IMR-90 (cell line): ENCODE measurements at places on chromosomes 11 and 22. TPM values are rescaled to one million over a fixed set of nuclear protein-coding genes. Genes with fewer than 3 reads are reported as not detected.

DNA sequence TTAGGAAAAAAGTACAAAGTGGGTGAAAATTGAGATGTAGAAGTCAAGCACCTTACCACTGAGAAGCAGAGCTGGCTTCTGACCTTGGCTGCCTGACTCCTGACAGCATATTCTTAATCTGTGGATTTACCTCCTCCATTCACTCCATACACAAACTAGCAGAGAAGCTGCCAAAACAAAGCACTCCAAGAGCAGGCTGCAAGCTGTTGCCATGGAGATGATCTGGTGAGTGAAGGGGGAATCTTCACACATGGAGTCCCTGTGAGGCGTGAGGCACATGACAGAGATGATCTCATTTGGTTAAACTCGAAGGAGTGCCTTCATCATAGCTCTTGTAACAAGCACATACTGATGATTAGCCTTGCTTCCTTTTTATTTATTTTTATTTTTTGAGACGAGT lies 16.1 kb downstream of the COMMD9 start:
- H3K27ac ChIP-seq: no peak overlapping the region
- H3K36me3 ChIP-seq: peaks cover 28% of the 10 kb centered on the region
- H3K4me1 ChIP-seq: no peaks in the 10 kb centered on the region
- no peak overlapping the region for H3K4me3 ChIP-seq

DNA sequence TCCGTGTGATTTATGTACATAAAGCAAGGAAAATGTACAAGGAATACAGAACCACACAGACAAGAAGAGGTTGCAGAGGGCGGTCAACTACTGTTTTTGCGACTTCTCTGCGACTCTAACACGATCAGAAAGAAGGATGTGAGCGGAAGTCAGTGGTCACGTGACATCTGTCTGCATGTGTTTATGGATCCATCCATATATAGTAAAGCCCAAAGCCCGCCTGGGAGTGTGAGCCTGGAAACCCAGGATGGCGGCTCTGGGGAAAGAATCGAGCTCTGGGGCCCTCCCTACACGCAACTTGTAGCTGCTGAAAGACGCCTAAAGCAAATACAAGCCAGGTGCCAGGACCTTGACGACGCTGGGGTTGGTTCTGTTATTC lies 8.8 kb downstream of the OSBPL5 start:
- DNase-seq: no peak
- peaks cover 55% of the 10 kb centered on the region for H3K4me1 ChIP-seq
- no peaks in the 10 kb centered on the region for H3K27me3 ChIP-seq
- peak overlapping the region; percentile 16; the same call in 1 of the 2 replicates for H3K27ac ChIP-seq

DNA sequence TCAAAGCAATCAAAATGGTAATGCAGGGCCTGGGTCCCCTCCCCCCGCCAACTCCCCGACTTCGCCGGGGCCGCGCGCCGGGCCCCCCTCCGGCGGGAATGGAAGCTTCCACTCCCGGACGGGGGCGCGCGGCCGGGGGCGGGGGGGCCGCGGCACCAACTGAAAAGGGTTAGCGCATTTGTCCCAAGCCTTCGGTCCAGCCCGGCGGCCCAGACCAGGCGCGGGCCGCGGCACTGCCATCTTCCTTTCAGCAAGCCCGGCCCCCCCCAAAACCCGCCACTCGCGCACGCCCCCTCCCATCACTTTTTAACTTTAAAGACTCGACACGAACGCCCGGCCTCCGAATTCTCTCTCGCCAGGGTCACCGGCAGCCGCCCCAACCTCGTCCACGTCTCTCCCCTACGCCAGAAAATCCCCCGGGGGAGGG lies 2.8 kb downstream of the PHF21B start:
- peaks cover 67% of the 10 kb centered on the region for H3K27me3 ChIP-seq
- H3K27ac ChIP-seq: no peak overlapping the region
- DNase-seq: no peak
- no peak overlapping the region for H3K4me3 ChIP-seq
- H3K4me1 ChIP-seq: no peaks in the 10 kb centered on the region; the same call in 1 of the 2 replicates

- no peak overlapping the region for H3K27ac ChIP-seq
- H3K4me1 ChIP-seq: peaks cover 15% of the 10 kb centered on the region
- no peak for DNase-seq
- peaks cover 2% of the 10 kb centered on the region; the same call in 1 of the 2 replicates for H3K36me3 ChIP-seq
Measured at GRCh38 chr22:46824980-46825544, 62.6 kb downstream of the TBC1D22A start.

- peak; percentile 30 for DNase-seq
- H3K36me3 ChIP-seq: no peaks in the 10 kb centered on the region
- peaks cover 19% of the 10 kb centered on the region for H3K4me1 ChIP-seq
Measured at GRCh38 chr22:20080445-20080775, 369 bp downstream of the DGCR8 start.

GRCh38 chr11:77669848-77670511 lies 32.4 kb upstream of the CLNS1A start:
- peak; percentile 68 for DNase-seq
- peaks cover 7% of the 10 kb centered on the region for H3K4me1 ChIP-seq
- H3K4me3 ChIP-seq: no peak overlapping the region
- no peak overlapping the region for H3K27ac ChIP-seq

- no peaks in the 10 kb centered on the region for H3K36me3 ChIP-seq
- H3K27me3 ChIP-seq: no peaks in the 10 kb centered on the region
- H3K27ac ChIP-seq: no peak overlapping the region
- no peak overlapping the region for H3K4me3 ChIP-seq
Measured at GRCh38 chr11:1171223-1171984, 13.7 kb downstream of the MUC5AC start.

DNA sequence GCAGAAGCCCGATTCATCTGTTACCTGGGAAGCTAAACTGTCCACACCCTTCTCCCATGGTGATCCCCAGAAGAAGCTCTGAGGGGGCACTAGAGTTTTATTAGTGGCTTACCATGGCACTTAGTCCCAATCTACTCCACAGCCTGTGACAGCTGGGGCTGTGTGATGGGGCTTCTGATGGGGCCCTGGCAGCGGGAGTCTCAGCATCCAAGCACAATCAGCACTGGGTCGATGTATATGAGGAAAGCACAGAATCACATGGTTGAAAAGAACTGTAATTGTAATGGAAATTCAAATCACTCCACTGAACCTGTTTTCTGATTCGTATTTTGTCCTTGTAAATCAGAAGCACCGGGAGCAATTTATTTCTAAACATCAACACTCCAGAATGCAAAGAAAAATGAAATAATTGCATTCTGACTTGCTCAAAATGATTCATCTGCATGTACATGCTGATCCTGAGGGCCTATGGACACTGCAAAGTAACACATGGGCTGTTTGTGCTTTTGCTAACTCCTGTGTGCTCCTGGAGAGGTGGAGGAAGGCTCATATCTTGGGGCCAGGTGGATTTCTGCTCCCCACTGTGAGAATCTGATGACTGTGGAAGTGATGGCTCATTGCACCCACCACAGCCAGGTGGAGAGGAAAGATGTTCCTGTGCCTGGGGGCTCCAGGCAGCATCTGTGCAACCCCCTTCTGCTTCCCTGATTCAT lies 203.0 kb downstream of the KIRREL3 start:
- no peaks in the 10 kb centered on the region for H3K36me3 ChIP-seq
- H3K4me3 ChIP-seq: no peak overlapping the region
- no peaks in the 10 kb centered on the region for H3K27me3 ChIP-seq
- H3K27ac ChIP-seq: no peak overlapping the region
- DNase-seq: no peak
- peaks cover 2% of the 10 kb centered on the region; the same call in 1 of the 2 replicates for H3K4me1 ChIP-seq

- H3K27me3 ChIP-seq: peaks cover 2% of the 10 kb centered on the region; the same call in 1 of the 2 replicates
- no peak for DNase-seq
- no peaks in the 10 kb centered on the region for H3K4me1 ChIP-seq
- no peaks in the 10 kb centered on the region for H3K36me3 ChIP-seq
- no peak overlapping the region for H3K4me3 ChIP-seq
Measured at GRCh38 chr11:17631702-17632365, 84.8 kb downstream of the OTOG start.

- no peaks in the 10 kb centered on the region for H3K4me1 ChIP-seq
- no peak for DNase-seq
- H3K27ac ChIP-seq: no peak overlapping the region
- H3K4me3 ChIP-seq: no peak overlapping the region
- H3K27me3 ChIP-seq: peaks cover 14% of the 10 kb centered on the region
Measured at GRCh38 chr11:45391168-45391850, 105.2 kb upstream of the SYT13 start.

DNA sequence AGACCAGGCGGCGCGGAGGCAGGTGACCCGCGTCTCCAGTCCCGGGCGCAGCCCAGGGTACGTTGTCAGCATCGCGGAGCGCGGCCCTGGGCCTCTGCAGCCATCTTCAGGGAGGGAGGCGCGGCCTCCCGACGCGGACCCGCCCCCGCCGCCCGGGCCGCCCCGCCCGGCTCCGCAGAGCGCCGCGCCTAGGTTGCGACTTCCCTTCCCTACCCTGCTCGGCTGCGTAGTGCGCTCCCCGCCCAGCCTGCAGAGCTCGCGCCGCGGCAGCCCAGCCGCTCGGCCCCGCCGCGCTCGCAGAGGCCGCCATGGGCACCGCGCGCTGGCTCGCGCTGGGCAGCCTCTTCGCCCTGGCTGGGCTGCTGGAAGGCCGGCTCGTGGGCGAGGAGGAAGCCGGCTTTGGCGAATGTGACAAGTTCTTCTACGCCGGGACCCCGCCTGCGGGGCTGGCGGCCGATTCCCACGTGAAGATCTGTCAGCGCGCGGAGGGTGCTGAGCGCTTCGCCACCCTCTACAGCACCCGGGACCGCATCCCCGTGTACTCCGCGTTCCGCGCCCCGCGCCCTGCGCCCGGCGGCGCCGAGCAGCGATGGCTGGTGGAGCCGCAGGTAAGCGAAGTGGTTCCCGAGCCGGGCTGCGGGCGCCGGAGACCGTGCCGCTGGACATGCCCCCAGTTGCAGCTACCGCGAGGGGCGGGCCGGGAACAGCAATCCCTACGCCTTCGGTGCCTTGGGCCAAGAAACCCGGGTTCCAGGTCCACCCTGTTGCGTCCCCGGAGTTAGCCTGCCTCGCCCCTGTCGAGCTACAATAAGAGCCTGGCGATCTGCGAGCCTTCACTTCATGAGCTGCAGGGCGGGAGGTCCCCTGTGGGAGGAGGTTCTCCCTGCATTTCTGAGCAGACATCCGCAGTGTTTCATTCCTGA lies at the start of gene ENDOD1:
TSS of gene ENDOD1 (plus strand) at position 227 of the 923 bp plus-strand sequence. CDS start at position 309, 82 bp downstream.
- H3K27me3 ChIP-seq: no peaks in the 10 kb centered on the region
- peak within 1 kb of the TSS; percentile 70 for H3K27ac ChIP-seq
- peak within 1 kb of the TSS; percentile 97 for H3K4me3 ChIP-seq
- DNase-seq: peak; percentile 74
- H3K36me3 ChIP-seq: no peaks in the 10 kb centered on the region

DNA sequence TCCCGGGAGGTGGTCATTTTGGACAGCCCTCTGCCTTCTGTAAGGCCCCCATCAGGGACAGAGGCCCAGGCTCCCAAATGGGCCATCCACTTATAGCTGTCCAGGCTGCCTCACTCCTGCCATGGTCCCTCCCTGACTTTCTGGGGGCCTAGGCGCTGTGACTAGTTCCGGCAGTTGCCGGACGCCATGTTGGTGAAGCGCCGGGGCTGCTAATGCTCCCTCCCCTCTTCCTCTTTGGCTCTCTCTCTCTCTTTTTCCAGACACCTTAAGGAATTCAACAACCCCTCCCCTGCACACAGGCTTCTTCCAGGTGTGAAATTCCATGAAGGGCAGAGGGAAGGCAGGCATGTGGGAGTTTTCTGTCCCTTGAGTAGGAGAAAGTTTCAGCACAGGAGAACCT lies 445.6 kb downstream of the SOX6 start:
- H3K4me3 ChIP-seq: no peak overlapping the region
- no peak for DNase-seq
- peaks cover 4% of the 10 kb centered on the region; the same call in 1 of the 2 replicates for H3K4me1 ChIP-seq
- no peaks in the 10 kb centered on the region for H3K36me3 ChIP-seq

- H3K4me1 ChIP-seq: peaks cover 5% of the 10 kb centered on the region
- no peaks in the 10 kb centered on the region for H3K27me3 ChIP-seq
- H3K36me3 ChIP-seq: peaks cover 19% of the 10 kb centered on the region
- peak overlapping the region; percentile 39; the same call in 1 of the 2 replicates for H3K27ac ChIP-seq
- DNase-seq: no peak
Measured at GRCh38 chr11:64809781-64810241, 540 bp downstream of the MEN1 start.

GRCh38 chr22:50481045-50481439 lies 301 bp upstream of the ADM2 start:
- H3K4me1 ChIP-seq: no peaks in the 10 kb centered on the region; the same call in 1 of the 2 replicates
- peaks cover 4% of the 10 kb centered on the region; the same call in 1 of the 2 replicates for H3K36me3 ChIP-seq
- no peak overlapping the region for H3K27ac ChIP-seq
- H3K4me3 ChIP-seq: peak overlapping the region; percentile 57

- no peak overlapping the region for H3K4me3 ChIP-seq
- no peaks in the 10 kb centered on the region for H3K27me3 ChIP-seq
- no peak overlapping the region for H3K27ac ChIP-seq
- H3K36me3 ChIP-seq: peaks cover 6% of the 10 kb centered on the region; the same call in 1 of the 2 replicates
- peaks cover 16% of the 10 kb centered on the region for H3K4me1 ChIP-seq
Measured at GRCh38 chr22:19118329-19118880, 3.8 kb downstream of the DGCR2 start.

- DNase-seq: no peak
- H3K36me3 ChIP-seq: no peaks in the 10 kb centered on the region
- no peak overlapping the region for H3K27ac ChIP-seq
- no peak overlapping the region for H3K4me3 ChIP-seq
- no peaks in the 10 kb centered on the region for H3K4me1 ChIP-seq
Measured at GRCh38 chr11:27119396-27119795, 78.8 kb downstream of the BBOX1 start.

GRCh38 chr11:8242499-8243280 lies 21.0 kb downstream of the LMO1 start:
- H3K27me3 ChIP-seq: peaks cover 39% of the 10 kb centered on the region
- no peak overlapping the region for H3K27ac ChIP-seq

- H3K27me3 ChIP-seq: peaks cover 26% of the 10 kb centered on the region
- no peaks in the 10 kb centered on the region for H3K4me1 ChIP-seq
- no peaks in the 10 kb centered on the region for H3K36me3 ChIP-seq
- H3K27ac ChIP-seq: no peak overlapping the region
Measured at GRCh38 chr11:62169448-62169847, 20.6 kb upstream of the SCGB1D1 start.

DNA sequence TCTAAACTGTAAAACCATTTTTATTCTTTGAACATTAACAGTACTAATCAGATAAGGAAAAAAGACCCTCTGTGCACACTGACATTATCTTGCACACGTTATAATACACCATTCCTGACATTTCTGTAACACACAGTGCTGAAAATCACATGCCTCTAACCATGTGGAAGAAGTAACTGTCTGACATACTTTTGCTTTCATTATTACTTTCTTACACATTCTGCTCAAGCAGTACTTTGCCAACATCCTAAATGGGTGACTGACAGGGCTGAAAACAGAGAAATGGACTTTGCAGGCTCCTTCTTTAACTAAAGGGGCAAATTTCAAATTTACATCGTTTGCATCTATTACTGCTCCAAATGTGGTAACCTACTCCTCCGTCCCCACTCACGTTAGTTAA lies 22.8 kb upstream of the TP53AIP1 start:
- H3K27me3 ChIP-seq: no peaks in the 10 kb centered on the region
- H3K36me3 ChIP-seq: peaks cover 16% of the 10 kb centered on the region
- H3K4me1 ChIP-seq: no peaks in the 10 kb centered on the region
- no peak for DNase-seq
- H3K27ac ChIP-seq: no peak overlapping the region
- no peak overlapping the region for H3K4me3 ChIP-seq

Gene SCGB2A2
- total RNA-seq: not detected in 2 replicates

Gene OR52N4
- total RNA-seq: not detected in 2 replicates

Gene CBLIF
- total RNA-seq: not detected in 2 replicates

Gene HTR3A
- total RNA-seq: not detected in 2 replicates

Gene RTN4RL2
- total RNA-seq: not detected in 2 replicates

Gene LRP4
- total RNA-seq: 3.9 and 4.1 TPM in 2 replicates

Gene PHF21B
- not detected in 2 replicates for total RNA-seq

Gene VSIG10L2
- total RNA-seq: under 0.01 TPM in 1 of 2 replicates, not detected in the other
